ENCODE measurements at places on chromosomes 3 and 15. TPM values are rescaled to one million over a fixed set of nuclear protein-coding genes. Genes with fewer than 3 reads are reported as not detected.

PTH1R gene
- not detected for total RNA-seq

CFAP20DC gene
- total RNA-seq: 10.0 TPM

MORC1 gene
- total RNA-seq: not detected

TF gene
- total RNA-seq: 0.27 TPM

STRIT1 gene
- not detected for total RNA-seq

KCNAB1 gene
- not detected for total RNA-seq

PLA2G4B gene
- total RNA-seq: 1.7 TPM

ANKRD34C gene
- not detected for total RNA-seq

KBTBD12 gene
- not detected for total RNA-seq

FAM219B gene
- total RNA-seq: 29.6 TPM

OXTR gene
- 0.61 TPM for total RNA-seq

KLF15 gene
- not detected for total RNA-seq

SLCO2A1 gene
- under 0.01 TPM for total RNA-seq

EXD1 gene
- total RNA-seq: not detected

EDEM1 gene
- 75.1 TPM for total RNA-seq

B3GALNT1 gene
- total RNA-seq: 9.4 TPM

SNTN gene
- total RNA-seq: not detected

CDHR4 gene
- total RNA-seq: not detected

ASB14 gene
- total RNA-seq: not detected

SLC28A1 gene
- not detected for total RNA-seq

ATP13A5 gene
- total RNA-seq: not detected

ATP8B4 gene
- not detected for total RNA-seq

BTLA gene
- not detected for total RNA-seq

ATG3 gene
- total RNA-seq: 94.2 TPM

RPL15 gene
- 3,453 TPM for total RNA-seq

TP53BP1 gene
- 18.3 TPM for total RNA-seq

NANOGP8 gene
- not detected for total RNA-seq

CACNA1D gene
- total RNA-seq: not detected

TGM5 gene
- total RNA-seq: 0.16 TPM

ROBO2 gene
- total RNA-seq: under 0.01 TPM

RTP1 gene
- total RNA-seq: not detected
